ENCODE measurements at places on chromosomes 2 and 18. TPM values are rescaled to one million over a fixed set of nuclear protein-coding genes. Genes with fewer than 3 reads are reported as not detected.

LIMS2 gene
- 1.2 TPM for total RNA-seq

CCDC141 gene
- not detected for total RNA-seq

DBI gene
- 230 TPM for total RNA-seq

DNA sequence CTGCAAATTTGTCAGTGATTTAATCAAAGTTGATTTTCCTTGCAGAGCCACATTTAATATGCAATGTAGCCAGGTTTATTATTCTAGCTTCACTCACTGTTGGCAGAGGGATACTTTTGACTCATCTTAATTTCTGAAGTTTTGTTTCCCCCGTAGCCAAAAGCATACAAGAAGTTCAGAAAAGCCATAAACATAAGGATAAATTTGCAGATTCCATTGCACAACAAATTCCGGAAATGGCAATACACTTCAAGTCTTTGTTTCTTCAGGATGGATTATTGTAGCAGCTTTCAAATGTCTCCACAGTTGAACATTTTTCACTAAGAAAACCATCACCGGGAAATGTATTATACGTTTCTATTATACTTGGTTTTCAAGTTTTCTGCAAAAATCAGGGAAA lies 88.0 kb upstream of the ZCCHC2 start:
- H3K36me3 ChIP-seq: no peaks in the 10 kb centered on the region
- H3K4me1 ChIP-seq: peaks cover 34% of the 10 kb centered on the region
- H3K4me3 ChIP-seq: no peak overlapping the region
- DNase-seq: peak; percentile 68

DNA sequence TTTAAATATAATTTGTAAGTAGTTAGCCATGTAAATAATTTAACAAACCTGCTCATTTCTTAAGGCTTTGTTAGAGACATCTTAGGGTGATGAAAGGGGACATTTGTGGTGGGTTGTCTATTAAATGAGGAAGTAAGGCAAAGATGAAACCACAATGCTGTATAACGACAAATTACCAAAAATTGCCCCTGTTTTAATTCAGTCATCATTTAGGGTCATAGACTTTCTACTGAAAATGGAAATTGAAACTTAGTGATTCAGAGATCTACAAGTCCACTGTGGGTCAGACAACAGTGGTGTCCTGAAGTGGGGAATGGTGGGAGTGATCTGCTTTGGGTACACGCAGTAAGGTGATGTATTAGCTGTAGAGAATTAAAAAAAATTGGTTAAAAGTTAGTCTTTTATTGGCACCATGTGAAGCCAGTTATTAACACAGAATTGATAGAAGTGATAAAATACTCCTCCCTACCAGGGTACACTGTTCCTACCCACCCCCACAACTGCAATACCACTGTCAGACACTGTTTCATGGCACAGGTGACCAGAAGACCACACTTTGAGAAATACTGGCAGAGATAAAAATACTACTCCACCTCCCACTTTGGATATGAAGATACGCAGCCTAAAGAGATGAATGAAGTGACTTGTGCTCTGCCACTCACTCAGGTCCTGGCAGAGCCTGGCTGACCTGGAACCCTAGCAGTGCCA lies 13.4 kb downstream of the CERS6 start:
- peaks cover 8% of the 10 kb centered on the region for H3K4me1 ChIP-seq
- H3K4me3 ChIP-seq: no peak overlapping the region
- DNase-seq: no peak

Data from A673 (cell line).